ENCODE measurements at places on chromosomes 2 and 18.

- DNase-seq, result no peak
- H3K27me3 ChIP-seq, result no peaks in the 10 kb centered on the region
- no peak overlapping the region for H3K4me3 ChIP-seq
- H3K27ac ChIP-seq, result no peak overlapping the region
- peaks cover 22% of the 10 kb centered on the region for H3K4me1 ChIP-seq
These were observed 123.6 kb downstream of the PLCL1 start for GRCh38 chr2:197927994-197928393.

DNA sequence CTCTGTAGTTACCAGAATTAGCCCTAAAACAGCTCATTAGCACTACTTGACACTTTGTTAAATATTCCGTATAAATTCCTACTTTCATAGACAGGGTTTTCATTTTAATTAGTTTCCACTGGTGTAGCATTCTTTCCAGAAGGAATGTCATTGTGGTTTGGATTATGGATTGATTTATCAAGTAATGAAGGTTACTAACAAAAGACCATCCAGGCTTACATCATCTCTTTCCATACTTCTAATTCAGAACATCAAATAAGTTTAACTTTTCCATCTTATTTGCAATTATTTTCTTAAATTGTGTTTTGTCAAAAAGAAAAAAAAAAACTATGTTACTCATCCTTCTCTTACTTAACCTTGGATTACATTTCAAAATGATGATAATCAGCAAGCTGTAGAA lies 231.8 kb upstream of the SPOPL start:
- H3K36me3 ChIP-seq, result no peaks in the 10 kb centered on the region
- no peak for DNase-seq
- H3K4me1 ChIP-seq, result no peaks in the 10 kb centered on the region
- H3K4me3 ChIP-seq, result no peak overlapping the region
- no peak overlapping the region for H3K27ac ChIP-seq

GRCh38 chr2:42867093-42868065 lies 75.0 kb upstream of the HAAO start:
- no peak overlapping the region for H3K4me3 ChIP-seq
- no peak for DNase-seq
- H3K27me3 ChIP-seq, result no peaks in the 10 kb centered on the region
- H3K27ac ChIP-seq, result no peak overlapping the region
- no peaks in the 10 kb centered on the region for H3K4me1 ChIP-seq

- peaks cover 16% of the 10 kb centered on the region for H3K4me1 ChIP-seq
- H3K36me3 ChIP-seq, result peaks cover 84% of the 10 kb centered on the region
- no peaks in the 10 kb centered on the region for H3K27me3 ChIP-seq
- H3K4me3 ChIP-seq, result no peak overlapping the region
These were observed 13.8 kb downstream of the FOSL2 start for GRCh38 chr2:28406276-28407096.

- H3K4me3 ChIP-seq, result no peak overlapping the region
- no peak overlapping the region for H3K27ac ChIP-seq
- no peaks in the 10 kb centered on the region for H3K27me3 ChIP-seq
- peak; percentile 67 for DNase-seq
- peaks cover 3% of the 10 kb centered on the region for H3K4me1 ChIP-seq
These were observed 272.4 kb downstream of the AGAP1 start for GRCh38 chr2:235766278-235766677.

- H3K4me1 ChIP-seq, result peaks cover 37% of the 10 kb centered on the region
- no peak for DNase-seq
- no peak overlapping the region for H3K4me3 ChIP-seq
- H3K27me3 ChIP-seq, result no peaks in the 10 kb centered on the region
- no peaks in the 10 kb centered on the region for H3K36me3 ChIP-seq
These were observed 117.1 kb upstream of the PDE1A start for GRCh38 chr2:182543741-182544525.

- no peaks in the 10 kb centered on the region for H3K36me3 ChIP-seq
- H3K27me3 ChIP-seq, result no peaks in the 10 kb centered on the region
- no peak overlapping the region for H3K27ac ChIP-seq
- no peak overlapping the region for H3K4me3 ChIP-seq
- DNase-seq, result no peak
- H3K4me1 ChIP-seq, result no peaks in the 10 kb centered on the region
These were observed 27.9 kb downstream of the PIEZO2 start for GRCh38 chr18:11121443-11121849.

GRCh38 chr2:61793389-61793836 lies 60.4 kb downstream of the FAM161A start:
- H3K27me3 ChIP-seq, result no peaks in the 10 kb centered on the region
- H3K36me3 ChIP-seq, result no peaks in the 10 kb centered on the region
- no peak overlapping the region for H3K4me3 ChIP-seq

DNA sequence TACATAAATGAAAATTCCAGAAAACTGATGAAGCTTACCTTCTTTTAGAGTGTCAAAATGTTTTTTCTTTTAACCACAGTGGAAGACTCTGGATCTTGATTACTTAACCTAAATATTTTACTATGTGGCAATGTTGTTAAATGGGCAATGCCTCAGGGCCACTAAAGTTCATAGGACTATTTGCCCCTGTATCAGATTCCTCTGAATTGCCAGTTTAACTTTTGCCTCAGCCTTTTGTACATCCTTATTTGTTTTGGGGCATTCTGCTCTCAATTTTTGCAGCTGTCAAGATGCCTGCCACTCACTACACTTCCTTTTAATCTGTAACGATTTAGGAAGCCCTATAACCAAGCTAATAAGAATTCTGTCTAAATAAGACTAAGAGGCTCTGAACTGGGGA lies 31.7 kb upstream of the SERTAD2 start:
- no peak for DNase-seq
- H3K27me3 ChIP-seq, result no peaks in the 10 kb centered on the region
- H3K4me1 ChIP-seq, result peaks cover 30% of the 10 kb centered on the region
- H3K27ac ChIP-seq, result peak overlapping the region; percentile 30

DNA sequence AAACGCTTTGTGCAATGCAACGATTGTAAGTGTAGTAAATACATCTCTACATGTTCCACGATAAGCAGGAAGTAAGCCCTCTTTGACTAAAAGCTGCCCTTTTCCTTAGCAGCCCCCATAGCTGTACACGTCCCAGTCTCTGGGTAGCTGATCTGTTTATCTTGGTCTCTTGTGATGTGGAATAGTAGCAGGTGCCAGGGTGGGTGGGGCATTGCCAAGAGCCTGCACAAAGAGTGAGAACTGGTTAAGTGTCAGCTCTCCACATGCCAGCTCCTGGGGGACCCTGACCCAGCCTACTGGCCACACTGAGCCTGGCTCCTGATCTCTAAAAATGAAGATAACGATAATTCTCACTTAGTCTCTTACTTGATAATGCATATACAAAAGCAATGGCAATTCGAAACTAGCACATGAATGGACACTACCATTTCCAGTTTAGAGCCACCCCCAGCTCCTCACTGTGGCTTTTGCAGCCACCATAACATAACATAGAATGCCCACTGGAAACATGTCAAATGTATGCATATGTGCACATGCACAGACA lies 92.3 kb downstream of the MYT1L start:
- H3K4me1 ChIP-seq, result no peaks in the 10 kb centered on the region
- H3K36me3 ChIP-seq, result no peaks in the 10 kb centered on the region
- DNase-seq, result no peak
- no peak overlapping the region for H3K4me3 ChIP-seq

DNA sequence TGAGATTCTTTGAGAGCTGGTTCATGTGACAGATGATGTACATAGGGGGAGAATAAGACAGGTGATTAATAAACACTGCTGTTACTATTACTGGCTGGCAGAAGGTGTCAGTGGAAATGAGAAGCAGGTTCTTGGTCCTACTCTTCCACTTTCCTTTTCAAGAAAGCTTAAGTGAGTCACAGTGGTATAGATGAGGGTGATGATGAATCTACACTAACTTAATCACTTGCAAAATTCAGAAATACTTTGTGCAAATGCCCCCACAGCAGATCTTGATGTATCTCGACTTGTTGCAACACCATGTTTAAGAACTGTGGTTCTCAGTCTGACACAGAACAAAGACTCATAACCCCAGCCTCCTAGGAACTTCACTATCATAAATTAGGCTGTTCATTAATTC lies 35.9 kb upstream of the MGAT5 start:
- H3K36me3 ChIP-seq, result no peaks in the 10 kb centered on the region
- no peak overlapping the region for H3K4me3 ChIP-seq
- DNase-seq, result no peak
- H3K27ac ChIP-seq, result no peak overlapping the region
- no peaks in the 10 kb centered on the region for H3K4me1 ChIP-seq
- no peaks in the 10 kb centered on the region for H3K27me3 ChIP-seq

Data from SJCRH30 (cell line).